ENCODE measurements at places on chromosomes 7 and 10.

- no peak for DNase-seq
These were observed at the start of gene CD36 for GRCh38 chr7:80637911-80638765. Gene CD36, plus strand, starts transcription at chr7:80638642. Its CDS starts 8,099 bp downstream, at chr7:80646741.

DNA sequence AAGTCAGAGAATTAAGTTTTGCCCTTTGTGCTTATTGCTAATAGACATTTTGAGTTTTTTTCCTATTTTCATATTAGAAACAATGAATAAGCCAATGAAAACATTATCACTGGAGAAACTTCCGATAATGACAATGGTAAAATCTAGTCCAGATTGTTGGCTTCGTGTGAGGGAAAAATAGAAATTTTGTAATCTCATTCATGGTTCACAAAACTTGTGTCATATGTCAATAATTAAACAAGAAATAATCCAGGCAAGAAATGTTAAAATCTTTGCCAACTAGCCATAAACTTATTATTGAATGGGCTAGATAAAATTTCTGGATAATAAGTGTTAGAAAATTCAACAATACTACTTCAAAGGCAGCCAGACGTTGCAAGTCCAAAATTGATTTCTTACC lies 36.6 kb downstream of the RNLS start:
- no peak for DNase-seq

GRCh38 chr7:19066170-19066569 lies 51.3 kb downstream of the TWIST1 start:
- no peak for DNase-seq

DNA sequence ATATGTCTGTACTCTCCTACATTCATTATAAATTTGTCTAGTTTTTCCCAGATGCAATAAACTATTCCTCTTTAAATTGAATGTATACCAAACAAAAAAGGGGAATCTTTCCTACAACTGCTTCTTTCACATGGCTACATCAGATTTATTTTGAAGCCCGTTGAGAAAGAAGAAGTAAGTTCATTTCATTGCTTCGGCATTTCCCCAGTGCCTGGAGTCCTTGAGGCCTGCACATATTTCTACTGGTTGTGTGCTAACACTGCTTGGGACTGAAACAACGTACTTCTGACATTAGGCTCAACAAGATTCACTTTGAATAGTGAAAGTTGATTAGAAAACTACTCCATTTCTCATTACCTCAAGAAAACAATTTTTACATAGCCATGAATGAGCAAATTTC lies 201.7 kb downstream of the PHF14 start:
- no peak for DNase-seq

DNA sequence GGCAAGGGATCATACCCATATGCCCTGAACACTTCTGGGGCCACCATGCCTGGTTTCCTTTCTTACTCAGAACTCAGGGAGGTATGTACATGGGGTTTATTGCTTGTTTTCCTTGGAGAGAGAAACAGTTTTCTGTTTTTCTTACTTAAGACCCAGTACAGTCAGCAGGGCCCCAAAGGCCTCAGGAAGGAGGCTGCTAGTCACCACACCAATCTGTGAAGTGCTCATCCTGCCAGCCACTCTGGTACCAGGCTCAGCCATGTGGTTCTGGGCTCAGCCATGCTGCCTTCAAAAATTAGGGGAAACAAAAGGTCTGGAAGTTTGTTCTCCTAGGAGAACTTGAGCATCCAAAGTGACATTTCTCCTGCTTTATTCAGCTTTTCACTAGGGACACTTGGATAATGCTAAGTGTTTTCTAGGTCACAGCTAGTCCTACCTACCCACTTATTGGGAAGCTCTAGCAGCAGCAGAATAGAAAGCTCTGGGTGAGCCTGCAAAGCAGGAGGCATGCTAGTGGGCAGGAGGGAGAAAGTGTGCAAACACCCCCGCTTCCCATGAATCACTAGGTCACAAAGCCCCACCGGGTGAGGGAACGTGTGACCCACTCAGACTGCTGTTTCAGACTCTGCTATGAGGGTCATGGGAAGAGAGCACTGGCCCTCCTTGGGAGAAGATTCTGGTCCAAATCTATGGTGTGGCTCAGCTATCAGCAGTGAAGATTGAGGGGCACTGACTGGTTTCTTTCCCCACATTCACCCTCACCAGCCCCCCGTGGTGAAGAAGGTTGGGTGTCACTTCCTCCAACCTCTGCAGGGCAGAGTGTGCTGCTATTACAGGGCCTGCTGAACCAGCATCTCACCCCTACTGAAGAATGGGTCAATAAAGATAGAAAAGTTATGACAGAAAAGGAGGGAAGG lies 23.9 kb downstream of the NUDCD3 start:
- DNase-seq: no peak

Data from esophagus squamous epithelium (tissue), 5 donors.